Sigmoid colon (tissue), 7 donors: ENCODE measurements at places on chromosomes 16 and 17. TPM values are rescaled to one million over a fixed set of nuclear protein-coding genes. Genes with fewer than 3 reads are reported as not detected.

- DNase-seq, result no peak
Observed at GRCh38 chr17:32946375-32947135, 18.6 kb downstream of the TMEM98 start.

UTS2R gene
- not detected for polyA plus RNA-seq

INPP5K gene
- polyA plus RNA-seq, result 31.2 TPM

NPIPB2 gene
- polyA plus RNA-seq, result 3.0 TPM

TMED6 gene
- polyA plus RNA-seq, result not detected

DNA sequence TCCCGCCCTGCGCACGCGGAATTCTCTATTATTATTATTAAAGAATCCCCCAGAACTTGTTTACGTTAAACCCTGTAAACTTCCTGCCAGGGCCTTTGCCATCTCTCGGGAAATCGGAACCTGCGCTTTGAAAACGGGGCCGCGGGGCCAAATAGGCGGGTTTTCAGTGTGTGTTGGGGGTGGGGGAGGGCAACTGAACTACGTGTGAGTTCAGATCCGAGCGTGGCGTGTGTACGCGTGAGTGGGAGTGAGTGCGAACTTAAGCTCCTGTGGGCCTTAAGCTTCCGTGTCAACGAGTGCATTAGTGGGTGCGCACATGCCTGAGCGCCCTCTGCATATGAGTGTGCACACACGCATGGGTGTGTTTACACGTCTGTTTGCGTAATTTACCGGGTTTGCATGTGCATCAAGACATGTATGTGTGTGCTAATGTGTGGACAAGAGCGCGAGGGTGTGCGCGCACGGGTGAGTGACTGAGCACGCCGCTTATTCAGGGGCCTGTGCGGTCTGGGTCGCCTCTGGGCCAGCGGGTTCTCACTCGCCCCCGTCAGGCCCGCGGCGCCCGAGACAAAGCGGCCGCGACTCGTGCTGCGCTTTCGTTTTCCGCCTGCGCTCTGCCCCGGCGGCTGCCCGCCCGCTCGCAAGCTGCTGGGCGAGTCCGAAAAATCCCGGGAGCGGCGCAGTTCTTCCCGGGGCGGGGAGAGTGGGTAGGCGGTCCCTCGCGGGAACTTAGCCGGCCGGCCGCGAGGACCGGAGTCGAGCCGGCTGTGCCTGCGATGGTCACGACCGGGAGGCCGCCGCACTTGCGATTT, 1.2 kb upstream of the FOXF1 start:
- DNase-seq, result peak; percentile 93

GRCh38 chr17:5888811-5889210, 181.4 kb upstream of the WSCD1 start:
- DNase-seq, result no peak

GRCh38 chr17:37399265-37399803, 7.3 kb downstream of the ACACA start:
- DNase-seq, result no peak

DNA sequence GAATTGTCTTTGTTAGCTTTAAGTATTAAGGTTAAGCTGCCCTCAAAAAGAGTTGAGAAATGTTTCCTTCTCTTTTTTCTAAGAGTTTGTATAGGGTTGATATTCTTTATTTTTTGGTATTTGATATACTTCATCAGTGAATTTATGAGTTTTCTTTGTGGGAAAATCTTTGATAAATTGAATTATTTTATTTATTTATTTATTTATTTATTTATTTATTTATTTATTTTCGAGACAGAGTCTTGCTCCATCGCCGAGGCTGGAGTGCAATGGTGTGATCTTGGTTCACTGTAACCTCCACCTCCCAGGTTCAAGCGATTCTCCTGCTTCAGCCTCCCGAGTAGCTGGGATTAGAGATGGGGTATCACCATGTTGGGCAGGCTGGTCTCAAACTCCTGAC, 19.9 kb downstream of the TEFM start:
- no peak for DNase-seq

GRCh38 chr17:75773121-75773807, 8.3 kb upstream of the GALK1 start:
- DNase-seq, result peak; percentile 69

DNA sequence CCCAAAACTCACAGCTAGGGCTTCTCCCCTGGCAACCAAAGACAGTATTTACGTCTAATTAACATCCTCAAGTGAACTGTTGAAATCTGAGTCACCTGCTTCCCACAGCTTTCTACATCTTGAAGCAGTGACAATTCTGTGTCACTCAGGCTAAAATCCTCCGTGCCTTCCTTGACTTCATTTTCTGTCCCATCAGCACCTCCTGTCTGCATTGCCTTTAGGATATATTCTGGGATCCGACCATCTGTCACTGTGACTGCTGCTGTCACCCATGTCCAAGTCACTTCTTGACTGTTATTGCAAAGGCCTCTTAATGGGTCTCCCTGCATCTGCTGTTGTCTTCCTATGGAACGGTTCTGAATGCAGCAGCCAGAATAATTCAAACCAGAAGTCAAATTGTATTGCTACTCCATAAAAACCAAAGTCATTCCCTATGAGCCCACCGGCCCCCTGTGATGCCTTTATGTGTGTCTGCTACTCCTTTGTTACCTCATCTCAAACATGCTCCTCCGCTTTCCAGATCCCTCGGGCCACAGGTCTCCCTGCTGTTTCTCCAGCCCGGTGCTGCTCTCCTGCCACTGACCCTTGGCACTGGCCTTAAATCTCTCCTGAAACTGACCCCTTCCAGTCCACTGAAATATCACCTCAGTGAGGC, 56.9 kb downstream of the WWP2 start:
- DNase-seq, result no peak

- no peak for DNase-seq
Observed at GRCh38 chr16:71854369-71854948, 8.7 kb downstream of the ATXN1L start.

DNA sequence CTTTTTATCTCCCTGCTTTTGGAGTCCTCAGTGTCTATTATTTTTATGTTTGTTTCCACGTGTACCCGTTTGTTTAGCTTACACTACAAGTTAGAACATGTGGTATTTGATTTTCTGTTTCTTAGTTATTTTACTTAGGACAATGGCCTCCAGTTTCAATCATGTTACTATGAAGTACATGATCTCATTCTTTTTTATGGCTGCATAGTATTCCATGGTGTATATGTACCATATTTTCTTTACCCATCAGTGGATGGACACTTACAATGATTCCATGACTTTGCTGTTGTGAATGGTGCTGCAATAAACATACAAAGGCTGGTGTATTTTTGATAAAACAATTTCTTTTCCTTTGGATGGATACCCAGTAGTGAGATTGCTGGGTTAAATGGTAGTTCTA, 269.5 kb downstream of the HS3ST3A1 start:
- no peak for DNase-seq

CCL4 gene
- polyA plus RNA-seq, result 5.1 TPM

DNA sequence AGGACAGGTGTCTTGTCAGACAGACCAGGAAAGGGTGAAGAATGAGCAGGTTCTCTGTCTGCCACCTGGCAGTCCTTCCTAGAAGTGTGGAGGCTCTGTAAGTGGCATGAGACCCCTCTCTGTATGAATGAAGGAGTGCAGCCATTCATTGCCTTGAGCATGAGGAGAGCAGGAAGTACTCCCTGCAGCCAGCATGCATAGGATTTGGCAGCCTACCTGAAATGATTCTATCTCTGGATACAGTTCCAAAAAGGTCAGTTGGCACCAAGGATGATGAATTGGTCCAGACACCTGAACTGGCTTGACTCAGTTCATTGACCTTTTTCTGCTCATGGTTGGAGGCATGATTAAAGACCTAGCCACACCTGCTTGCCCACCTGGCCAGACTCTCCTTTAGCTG, 163.0 kb downstream of the PRKCB start:
- no peak for DNase-seq

DNA sequence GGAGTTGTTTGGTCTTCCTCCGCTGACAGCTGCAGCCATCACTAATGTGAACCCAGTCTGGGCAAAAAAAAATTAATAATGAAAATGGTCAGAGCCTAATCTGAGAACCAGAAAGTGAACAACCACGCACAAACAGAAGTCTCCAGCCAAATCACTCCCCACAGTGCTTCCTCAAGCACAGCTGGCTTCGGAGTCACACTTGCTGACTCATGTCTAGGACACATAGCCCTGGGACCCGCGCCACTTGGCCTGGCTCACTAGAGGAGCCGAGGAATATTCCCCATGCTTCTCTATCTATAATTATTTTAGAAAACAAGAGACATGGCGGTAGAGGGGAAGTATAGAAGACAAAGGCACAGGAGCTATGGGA, 109.1 kb downstream of the ZFHX3 start:
- DNase-seq, result peak; percentile 94

GRCh38 chr17:83126275-83126811, 46.9 kb downstream of the METRNL start:
- DNase-seq, result no peak

GRCh38 chr17:69928611-69929010, 146.4 kb upstream of the KCNJ16 start:
- DNase-seq, result no peak
